ENCODE measurements at places on chromosomes 11 and 22. TPM values are rescaled to one million over a fixed set of nuclear protein-coding genes. Genes with fewer than 3 reads are reported as not detected.

DNA sequence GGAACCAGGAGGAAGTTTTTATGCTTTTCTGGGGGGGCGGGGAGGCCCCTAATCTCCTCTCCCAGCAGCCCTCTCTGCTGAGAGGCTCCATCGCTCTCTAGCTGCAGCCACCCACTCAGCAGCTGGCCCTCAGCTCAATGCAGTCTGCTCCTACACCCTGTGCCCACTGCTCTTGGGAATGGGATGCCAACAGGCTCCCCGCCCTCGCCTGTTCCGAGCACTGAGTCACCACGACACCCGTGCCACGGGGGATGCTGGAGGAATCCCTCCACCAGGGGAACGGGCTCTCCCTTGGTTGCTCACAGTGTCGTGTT, 23.5 kb upstream of the SUSD2 start:
- no peaks in the 10 kb centered on the region for H3K27me3 ChIP-seq
- peaks cover 10% of the 10 kb centered on the region for H3K36me3 ChIP-seq
- peak overlapping the region; percentile 87 for H3K27ac ChIP-seq
- peaks cover 37% of the 10 kb centered on the region for H3K4me1 ChIP-seq

DNA sequence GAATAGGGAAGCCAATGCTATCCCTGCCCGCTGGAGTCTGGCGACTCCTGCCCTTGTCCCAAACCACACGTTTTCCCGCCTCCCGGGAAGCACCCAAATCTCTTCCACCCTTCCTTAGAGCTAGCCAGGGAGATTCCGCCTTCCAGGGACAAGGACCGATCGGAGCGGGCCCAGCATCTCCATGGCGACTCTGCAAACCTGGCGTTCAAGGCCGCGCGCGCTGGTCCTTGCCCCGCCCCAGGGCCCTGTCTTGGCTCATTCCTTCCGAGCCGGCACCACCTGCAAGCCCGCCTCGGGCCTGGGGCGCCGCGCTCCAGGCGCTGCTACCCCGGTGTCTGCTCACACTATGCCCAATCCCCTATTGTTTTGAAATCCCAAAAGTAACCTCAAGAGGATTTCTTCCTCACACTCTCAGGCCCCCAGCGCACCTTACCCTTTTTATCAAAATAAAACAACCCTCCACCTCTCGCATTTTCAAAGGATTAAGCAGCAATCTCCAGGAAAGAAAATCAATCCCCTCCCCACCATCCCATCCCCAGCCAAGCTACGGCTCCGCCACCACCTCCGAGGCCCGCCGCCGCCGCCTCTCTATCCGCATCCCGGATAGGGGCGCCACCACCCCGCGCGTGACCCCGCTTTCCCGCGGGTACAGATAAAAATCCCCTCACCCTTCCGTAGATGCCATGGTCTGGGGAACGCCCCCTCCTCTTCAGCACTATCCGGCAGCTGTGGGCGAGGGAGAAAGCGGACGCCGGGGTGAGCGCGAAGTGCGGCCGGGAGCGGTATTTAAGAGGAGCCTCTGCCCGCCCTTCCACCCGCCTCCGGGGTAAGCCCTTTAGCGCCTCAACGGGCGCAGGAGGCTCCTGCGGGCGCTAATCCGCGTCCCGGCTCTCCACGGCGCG, 825 bp downstream of the SLC1A2 start:
- peak overlapping the region; percentile 45 for H3K4me3 ChIP-seq
- H3K4me1 ChIP-seq, result no peaks in the 10 kb centered on the region
- no peaks in the 10 kb centered on the region for H3K36me3 ChIP-seq
- DNase-seq, result no peak
- H3K27ac ChIP-seq, result no peak overlapping the region

DNA sequence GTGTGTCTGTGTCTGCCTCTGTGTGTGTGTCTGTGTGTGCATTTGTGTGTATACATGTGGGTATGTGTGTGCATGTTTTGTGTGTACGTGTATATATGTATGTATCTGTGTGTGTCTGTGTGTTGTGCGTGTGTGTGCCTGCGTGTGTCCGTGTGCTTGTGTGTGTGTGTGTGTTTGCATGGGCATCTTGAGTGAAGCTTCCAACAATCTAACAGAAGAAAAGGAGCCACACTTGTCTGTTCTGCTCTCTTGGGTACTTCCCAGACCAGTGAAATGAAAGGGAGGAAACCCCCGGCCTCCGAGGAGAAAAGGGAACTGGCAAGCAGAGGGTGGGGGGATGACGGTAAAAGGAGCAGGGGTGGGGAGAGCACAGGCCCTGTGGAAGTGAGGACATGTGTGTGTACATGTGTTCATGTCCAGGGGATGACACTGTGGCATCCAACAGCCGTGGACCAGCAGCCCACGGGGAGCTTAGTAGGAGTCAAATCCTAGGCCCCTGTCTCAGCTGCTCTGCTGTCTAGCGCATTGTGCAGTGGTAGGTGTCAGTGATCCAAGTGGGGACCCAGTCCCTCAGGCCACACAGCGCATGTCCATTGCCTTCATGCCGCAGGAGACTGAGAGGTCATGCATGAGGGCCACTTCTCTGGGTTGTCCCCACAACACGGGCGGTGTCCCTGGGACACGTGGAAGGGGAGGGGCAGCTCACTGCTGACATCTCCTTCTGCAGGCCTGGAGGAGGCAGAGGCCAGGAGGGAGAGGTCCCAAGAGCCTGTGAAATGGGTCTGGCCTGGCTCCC, 8.1 kb downstream of the CSF2RB start:
- H3K27ac ChIP-seq, result no peak overlapping the region
- no peaks in the 10 kb centered on the region for H3K27me3 ChIP-seq
- H3K4me1 ChIP-seq, result no peaks in the 10 kb centered on the region
- no peak for DNase-seq
- H3K36me3 ChIP-seq, result no peaks in the 10 kb centered on the region

DNA sequence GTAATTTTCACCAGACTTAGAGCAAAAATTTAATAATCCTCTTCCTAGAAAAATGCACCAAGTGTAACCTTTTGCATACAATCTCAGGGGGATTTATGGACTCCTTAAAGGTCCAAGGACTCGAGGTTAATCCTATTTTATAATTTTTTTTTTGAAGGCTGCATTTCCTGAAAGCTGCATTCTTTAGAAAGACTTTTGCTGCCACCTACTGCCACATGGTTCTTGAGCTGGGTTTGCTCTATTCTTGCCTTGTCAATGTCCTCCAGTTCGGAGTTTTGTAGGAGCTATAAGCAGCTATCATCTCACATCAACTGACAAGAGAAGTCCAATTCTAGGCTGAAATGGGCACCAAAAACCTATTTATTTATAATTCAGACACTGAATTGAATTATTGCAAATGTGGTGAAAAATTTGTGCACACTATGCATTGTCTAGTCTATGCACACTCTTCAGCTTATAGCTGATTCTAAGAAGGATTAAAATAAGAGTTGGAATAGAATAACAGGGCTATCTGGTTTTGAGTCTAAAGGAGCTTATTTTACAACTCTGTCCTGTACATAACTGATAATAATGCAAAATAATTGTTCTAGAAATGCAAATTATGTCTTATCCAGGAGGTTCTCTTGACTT, 31.3 kb downstream of the TRAF6 start:
- no peak for DNase-seq
- peaks cover 5% of the 10 kb centered on the region for H3K36me3 ChIP-seq
- no peak overlapping the region for H3K27ac ChIP-seq
- H3K27me3 ChIP-seq, result no peaks in the 10 kb centered on the region
- H3K4me3 ChIP-seq, result no peak overlapping the region

- no peaks in the 10 kb centered on the region for H3K4me1 ChIP-seq
- H3K4me3 ChIP-seq, result no peak overlapping the region
- no peaks in the 10 kb centered on the region for H3K27me3 ChIP-seq
- DNase-seq, result no peak
Observed at GRCh38 chr11:47449541-47449940, 605 bp upstream of the RAPSN start.

- no peaks in the 10 kb centered on the region for H3K27me3 ChIP-seq
- no peak for DNase-seq
- H3K4me1 ChIP-seq, result no peaks in the 10 kb centered on the region
- no peak overlapping the region for H3K4me3 ChIP-seq
- H3K36me3 ChIP-seq, result no peaks in the 10 kb centered on the region
Observed at GRCh38 chr11:121749691-121750090, 296.9 kb upstream of the SORL1-AS1 start.

DNA sequence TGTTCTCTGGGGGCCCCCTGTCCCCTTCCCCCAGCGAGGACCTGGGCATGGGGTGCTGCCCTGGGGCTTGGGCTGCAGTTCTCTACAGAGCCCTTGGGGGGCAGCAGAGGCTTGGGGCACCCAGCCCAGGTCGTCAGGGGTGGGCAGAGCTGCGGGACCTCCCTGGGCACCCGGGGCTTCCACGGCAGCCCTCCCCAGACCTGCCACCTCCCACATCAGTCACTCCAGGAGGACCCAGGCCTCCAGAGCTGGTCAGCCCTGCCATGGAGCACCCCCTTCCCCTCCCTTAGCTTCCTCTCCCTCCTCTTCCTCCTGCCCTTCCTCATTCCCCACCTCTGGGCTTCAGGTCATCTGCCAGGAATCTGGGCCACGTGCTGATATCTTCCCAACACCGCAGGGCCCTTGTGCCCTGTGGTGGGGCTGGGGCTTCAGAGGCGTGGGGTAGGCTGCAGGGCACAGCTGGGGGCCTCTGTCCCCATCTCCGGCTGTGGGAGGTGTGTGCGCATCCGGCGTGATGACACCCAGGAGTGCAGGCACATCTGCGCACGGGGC, 5.8 kb downstream of the TSPAN4 start:
- H3K27me3 ChIP-seq, result no peaks in the 10 kb centered on the region
- peak; percentile 78 for DNase-seq
- H3K36me3 ChIP-seq, result no peaks in the 10 kb centered on the region
- peak overlapping the region; percentile 38 for H3K27ac ChIP-seq

DNA sequence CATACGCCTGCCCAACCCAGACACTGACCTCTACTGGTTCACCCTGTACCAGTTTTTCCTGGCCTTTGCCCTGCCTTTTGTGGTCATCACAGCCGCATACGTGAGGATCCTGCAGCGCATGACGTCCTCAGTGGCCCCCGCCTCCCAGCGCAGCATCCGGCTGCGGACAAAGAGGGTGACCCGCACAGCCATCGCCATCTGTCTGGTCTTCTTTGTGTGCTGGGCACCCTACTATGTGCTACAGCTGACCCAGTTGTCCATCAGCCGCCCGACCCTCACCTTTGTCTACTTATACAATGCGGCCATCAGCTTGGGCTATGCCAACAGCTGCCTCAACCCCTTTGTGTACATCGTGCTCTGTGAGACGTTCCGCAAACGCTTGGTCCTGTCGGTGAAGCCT, 2.2 kb downstream of the MCHR1 start:
- no peak for DNase-seq
- H3K4me3 ChIP-seq, result no peak overlapping the region
- no peak overlapping the region for H3K27ac ChIP-seq
- no peaks in the 10 kb centered on the region for H3K36me3 ChIP-seq
- no peaks in the 10 kb centered on the region for H3K4me1 ChIP-seq

Gene MYO18B
- 0.83 TPM for total RNA-seq

Gene APOL3
- total RNA-seq, result 17.7 TPM

Gene CEP126
- 2.0 TPM for total RNA-seq

All from Peyer's patch (tissue), 4 donors.